ENCODE measurements at places on chromosomes 2 and 18. TPM values are rescaled to one million over a fixed set of nuclear protein-coding genes. Genes with fewer than 3 reads are reported as not detected.

The CABLES1 gene
- 5.4 TPM for total RNA-seq

- no peak for DNase-seq
- no peaks in the 10 kb centered on the region for H3K4me1 ChIP-seq
- no peak overlapping the region for H3K27ac ChIP-seq
- H3K4me3 ChIP-seq = no peak overlapping the region
Observed at GRCh38 chr2:26255759-26256384, 11.1 kb downstream of the HADHB start.

DNA sequence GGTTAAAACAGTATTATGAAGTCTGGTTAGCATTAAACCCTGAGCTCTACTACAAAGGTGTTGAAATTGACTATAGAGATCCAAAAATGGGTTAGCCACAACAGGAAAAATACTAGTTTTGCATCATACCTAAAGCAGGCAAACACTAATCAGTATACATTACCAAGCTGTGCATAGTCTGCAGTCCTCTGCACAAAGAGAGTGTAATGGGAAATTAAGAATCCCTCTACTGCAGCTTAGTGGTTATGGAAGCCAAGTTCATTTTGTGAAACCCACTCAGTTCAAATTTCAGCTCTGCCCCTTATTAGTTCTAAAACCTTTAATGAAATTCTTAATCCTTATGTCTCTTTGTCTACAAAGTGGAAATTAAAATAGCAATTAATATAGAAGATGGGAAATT lies 192.1 kb downstream of the MBD2 start:
- DNase-seq = no peak
- H3K4me3 ChIP-seq = no peak overlapping the region
- H3K4me1 ChIP-seq = no peaks in the 10 kb centered on the region

DNA sequence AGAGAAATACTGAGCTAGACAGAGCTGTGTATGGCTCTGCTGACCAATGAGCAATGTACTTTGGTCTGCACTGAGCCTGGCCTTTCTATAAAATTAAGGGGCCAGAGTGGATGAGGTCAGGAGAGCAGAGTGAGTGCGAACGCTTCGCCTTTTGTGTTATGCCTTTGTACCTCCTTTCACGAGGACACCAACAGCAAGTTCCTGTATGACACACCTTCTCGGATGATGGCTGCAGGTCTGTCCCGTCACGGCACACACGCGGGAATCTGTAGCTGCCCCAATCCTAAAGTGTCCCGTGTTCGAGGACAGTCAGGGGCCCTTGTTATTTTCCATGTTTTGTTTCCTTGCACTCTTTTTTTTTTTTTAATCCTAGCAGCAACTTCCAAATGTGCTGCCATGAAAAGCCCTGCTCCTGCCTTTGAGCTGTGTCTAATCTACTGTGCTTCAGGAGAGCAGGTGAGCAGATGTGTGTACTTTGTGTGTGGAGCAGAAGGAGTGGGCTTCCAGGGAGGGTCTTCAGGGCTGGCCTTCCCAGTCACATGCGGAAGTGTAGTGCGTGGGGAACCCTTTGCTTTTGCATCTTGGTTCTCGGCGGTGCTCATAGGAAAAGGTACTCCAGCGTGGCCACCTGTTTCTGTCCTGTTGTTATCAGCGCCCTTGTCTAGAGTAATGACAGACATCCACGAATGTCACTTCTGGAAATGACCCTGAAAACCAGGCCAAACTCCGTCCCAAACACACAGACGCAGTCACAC lies 213.2 kb downstream of the NDUFA10 start:
- no peaks in the 10 kb centered on the region for H3K27me3 ChIP-seq
- DNase-seq = no peak
- H3K36me3 ChIP-seq = no peaks in the 10 kb centered on the region
- peaks cover 22% of the 10 kb centered on the region for H3K4me1 ChIP-seq

The APLF gene
- total RNA-seq = 2.8 TPM

DNA sequence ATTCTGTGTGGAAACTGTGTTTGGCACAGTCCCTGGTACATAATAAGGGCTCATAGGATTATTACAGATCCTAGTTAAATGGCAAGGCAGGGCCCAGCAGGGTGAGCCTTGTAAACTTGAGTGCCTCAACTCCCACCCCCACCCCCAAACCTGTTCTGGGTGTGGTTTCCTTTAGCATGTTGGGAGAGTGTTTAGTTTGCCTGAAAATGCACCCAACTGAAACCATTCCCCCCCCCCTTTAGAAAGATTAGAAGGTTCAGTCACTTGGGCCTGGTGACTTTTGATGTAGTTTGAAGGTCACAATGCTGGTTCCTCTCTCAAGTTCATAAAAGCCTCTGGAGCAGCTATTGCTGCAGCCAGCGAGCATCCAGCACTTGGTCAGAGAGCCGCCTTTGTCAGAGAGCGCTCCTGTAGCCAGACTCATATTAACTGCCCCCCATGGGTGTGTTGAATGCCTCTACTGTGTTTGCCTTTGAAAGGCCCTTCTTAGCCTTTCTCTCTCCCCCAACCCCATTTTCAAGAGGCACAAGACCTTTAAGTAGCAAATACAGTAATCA lies 113.7 kb downstream of the SPTBN1 start:
- peak overlapping the region; percentile 25 for H3K27ac ChIP-seq
- no peak for DNase-seq
- no peaks in the 10 kb centered on the region for H3K36me3 ChIP-seq
- H3K4me3 ChIP-seq = no peak overlapping the region

The RGPD8 gene
- total RNA-seq = 8.2 TPM

The DSG1 gene
- not detected for total RNA-seq

GRCh38 chr2:231887756-231888155 lies 38.4 kb downstream of the NPPC start:
- no peaks in the 10 kb centered on the region for H3K4me1 ChIP-seq
- H3K27me3 ChIP-seq = no peaks in the 10 kb centered on the region
- H3K27ac ChIP-seq = no peak overlapping the region

The OTOS gene
- total RNA-seq = not detected

DNA sequence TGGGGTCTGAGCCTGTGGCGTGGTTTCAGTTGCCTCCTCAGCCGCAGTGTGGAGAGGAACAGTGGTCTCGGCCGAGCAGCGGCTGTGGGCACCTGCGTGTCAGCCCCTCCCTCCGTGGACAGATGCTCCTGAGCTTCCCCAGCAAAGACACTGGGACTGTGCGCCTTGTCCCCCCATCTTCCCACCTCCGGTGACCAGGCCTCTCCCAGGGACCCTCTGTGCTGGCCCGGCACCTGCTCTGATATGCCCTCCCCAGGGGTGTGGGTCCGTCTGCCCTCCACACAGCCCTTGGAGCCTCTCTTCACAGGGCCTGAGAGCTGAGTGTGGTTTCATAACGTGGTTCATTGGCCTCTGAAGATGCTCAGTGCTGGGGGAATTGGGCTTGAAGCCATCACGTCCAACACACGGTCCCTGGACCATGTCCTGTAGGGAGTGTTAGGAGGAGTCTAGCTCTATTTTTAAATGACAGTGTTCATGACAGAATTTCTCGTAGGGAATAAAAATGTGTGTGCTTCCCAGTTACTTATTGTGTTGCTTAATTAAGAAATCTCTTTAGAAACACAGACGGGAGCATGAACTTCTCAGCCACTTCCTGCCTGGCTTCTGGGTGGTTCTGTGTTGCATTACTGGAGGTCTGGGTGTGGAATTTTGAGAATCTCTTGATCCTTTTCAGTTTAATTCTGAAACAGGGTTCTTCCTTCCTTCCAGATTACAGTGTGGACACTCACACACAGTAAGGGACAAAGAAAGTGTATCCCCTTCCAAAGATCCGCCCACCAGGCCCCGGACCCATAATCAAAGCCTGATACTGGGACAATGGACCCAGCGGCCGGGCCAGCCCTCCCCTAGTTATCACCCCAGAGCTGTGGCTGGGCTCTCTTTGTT lies 110.7 kb downstream of the NFATC1 start:
- no peak for DNase-seq
- H3K4me1 ChIP-seq = peaks cover 7% of the 10 kb centered on the region
- peak overlapping the region; percentile 57 for H3K4me3 ChIP-seq
- H3K27me3 ChIP-seq = no peaks in the 10 kb centered on the region
- peaks cover 4% of the 10 kb centered on the region for H3K36me3 ChIP-seq
- H3K27ac ChIP-seq = peak overlapping the region; percentile 90

DNA sequence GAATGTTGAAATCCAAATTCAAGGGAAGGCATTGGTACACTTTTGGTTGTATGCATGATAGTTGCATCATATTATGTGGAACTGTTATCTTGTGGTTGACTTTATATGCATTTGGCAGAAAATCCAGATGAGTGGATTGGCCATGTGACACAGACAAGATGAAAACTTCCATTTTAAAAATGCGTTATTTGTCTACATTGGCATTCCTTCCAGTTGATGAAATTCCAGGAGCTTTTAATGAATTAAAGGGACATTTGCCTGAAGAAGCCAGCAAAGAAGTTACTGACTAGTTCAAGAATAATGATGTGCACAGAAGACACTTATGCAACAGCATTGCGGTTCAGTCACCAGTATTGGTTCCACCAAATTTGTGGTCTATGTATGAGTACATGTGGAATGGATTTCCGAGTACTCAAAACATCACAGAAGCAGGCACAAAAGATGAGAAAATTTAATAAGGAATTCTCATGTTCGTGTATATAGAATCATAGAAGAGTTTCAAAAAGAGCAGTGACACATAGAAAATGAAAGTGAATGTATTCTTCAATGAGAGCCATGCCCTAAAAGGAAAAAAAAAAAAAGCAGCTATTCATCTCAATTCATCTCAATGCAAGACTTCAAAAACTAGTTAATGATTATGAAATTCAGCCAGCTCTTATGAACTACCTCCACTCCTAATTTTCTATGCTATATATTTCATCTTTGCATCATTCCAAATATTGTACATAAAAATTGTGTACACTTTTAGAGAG lies 232.1 kb downstream of the RBM43 start:
- H3K27ac ChIP-seq = no peak overlapping the region
- H3K4me3 ChIP-seq = no peak overlapping the region
- no peaks in the 10 kb centered on the region for H3K27me3 ChIP-seq
- no peaks in the 10 kb centered on the region for H3K36me3 ChIP-seq

DNA sequence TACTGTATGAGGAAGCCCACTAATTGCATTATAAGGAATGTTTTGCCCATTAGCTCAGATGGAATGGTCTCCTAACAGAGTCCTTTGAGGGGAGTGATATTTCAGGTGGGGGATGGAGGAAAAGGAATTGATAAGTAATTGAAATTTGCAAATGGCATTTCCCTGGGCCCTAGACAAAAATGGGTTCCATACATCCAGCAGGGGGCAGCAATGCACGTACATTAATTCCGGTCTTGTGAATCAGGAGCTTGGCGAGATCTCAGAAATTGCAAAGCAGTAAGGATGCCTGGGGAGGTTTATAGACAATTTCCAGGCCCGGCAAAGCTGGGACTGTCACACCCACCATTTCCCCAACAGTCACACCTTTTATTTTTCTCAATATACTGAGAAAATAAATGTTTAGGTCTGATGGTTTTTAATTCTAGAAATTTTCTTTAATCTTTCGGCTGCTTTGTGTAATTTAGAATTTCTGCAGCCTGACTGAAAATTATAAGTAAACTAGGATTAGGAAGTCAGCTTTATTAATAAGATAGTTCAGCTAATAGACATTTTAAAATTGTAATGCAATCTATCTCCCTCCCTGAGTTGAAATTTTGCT lies 122.8 kb downstream of the LYPD1 start:
- H3K36me3 ChIP-seq = no peaks in the 10 kb centered on the region
- no peaks in the 10 kb centered on the region for H3K4me1 ChIP-seq
- no peak overlapping the region for H3K27ac ChIP-seq

DNA sequence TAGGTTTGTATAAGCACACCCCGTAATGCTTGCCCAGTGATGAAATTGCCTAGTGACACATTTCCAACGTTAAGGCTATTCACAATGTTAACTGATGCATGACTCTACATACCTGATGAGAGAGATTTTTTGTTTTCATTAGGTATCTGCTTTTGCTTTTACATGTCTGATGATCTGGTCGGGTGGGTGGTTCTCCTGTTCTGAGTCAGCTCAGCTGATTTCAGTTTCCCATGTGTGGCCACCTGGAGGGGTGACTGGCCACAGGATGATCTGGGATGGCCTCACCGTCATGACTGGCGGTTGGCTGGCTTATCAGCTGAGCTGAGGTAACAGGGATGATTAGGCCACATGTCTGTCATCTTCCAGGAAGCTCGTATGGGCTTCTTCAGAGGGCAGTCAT lies 33.8 kb upstream of the ACYP2 start:
- no peak overlapping the region for H3K4me3 ChIP-seq
- DNase-seq = no peak
- H3K27me3 ChIP-seq = no peaks in the 10 kb centered on the region
- no peaks in the 10 kb centered on the region for H3K36me3 ChIP-seq

DNA sequence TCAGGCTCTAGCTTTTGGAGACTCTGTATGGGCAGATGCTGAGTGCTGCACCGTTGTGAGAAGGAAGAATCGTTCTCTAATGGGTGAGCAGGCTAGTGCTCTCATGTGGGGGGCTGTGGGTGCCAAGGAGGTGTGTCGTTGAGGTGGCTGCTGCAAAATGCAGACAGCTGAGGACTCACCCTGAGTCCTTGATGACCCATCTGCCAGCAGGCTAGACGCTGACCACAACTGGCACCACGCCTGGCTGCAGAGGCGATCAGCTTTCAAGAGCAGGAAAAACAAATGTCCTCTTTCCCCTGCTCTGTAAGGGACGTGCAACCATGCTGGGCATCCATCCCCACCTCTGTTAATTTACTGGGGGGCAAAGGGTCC lies 48.2 kb downstream of the HAUS1 start:
- H3K36me3 ChIP-seq = no peaks in the 10 kb centered on the region
- H3K4me3 ChIP-seq = no peak overlapping the region

- no peak for DNase-seq
- no peaks in the 10 kb centered on the region for H3K27me3 ChIP-seq
- no peak overlapping the region for H3K4me3 ChIP-seq
- no peak overlapping the region for H3K27ac ChIP-seq
Observed at GRCh38 chr18:6917072-6917471, 187.6 kb downstream of the ARHGAP28 start.

The MSH2 gene
- 7.5 TPM for total RNA-seq

DNA sequence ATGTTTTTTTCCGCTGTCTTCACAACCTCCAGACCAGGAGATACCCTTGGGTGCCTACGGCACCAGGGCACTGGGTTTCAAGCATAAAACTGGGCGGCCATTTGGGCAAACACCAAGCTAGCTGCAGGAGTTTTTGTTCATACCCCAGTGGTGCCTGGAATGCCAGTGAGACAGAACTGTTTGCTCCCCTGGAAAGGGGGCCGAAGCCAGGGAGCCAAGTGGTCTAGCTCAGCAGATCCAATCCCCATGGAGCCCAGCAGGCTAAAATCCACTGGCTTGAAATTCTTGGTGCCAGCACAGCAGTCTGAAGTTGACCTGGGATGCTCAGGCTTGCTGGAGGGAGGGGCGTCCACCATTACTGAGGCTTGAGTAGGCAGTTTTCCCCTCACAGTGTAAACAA lies 265.3 kb upstream of the ZEB2 start:
- no peak overlapping the region for H3K27ac ChIP-seq
- H3K4me1 ChIP-seq = no peaks in the 10 kb centered on the region
- DNase-seq = no peak
- H3K27me3 ChIP-seq = no peaks in the 10 kb centered on the region
- H3K36me3 ChIP-seq = no peaks in the 10 kb centered on the region

The NGEF gene
- total RNA-seq = 0.43 TPM

The KIAA2012 gene
- 0.11 TPM for total RNA-seq

All from ascending aorta (tissue), 2 donors.